ENCODE measurements at places on chromosomes 5 and 9.

- no peak for DNase-seq
Observed at GRCh38 chr5:180034564-180034963, 37.0 kb downstream of the RNF130 start.

DNA sequence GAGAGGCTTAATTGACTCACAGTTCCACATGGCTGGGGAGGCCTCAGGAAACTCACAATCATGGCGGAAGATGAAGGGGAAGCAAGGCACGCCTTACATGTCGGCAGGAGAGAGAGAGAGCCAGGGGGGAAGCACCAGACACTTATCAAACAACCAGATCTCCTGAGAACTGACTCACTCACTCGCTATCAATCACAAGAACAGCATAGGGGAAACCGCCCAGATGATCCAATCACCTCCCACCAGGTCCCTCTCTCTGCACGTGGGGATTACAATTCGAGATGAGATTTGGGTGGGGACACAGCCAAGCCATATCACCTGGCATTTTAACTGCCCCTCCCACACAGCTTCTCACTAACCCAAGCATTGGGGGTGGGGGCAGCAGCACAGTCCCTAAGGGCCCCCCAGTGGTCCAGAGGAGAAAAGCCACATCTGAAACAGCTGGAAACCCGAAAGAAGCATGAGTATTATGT, 76.1 kb upstream of the ASS1 start:
- no peak for DNase-seq

- DNase-seq, result no peak
Observed at GRCh38 chr5:36570301-36571095, 35.9 kb upstream of the SLC1A3 start.

DNA sequence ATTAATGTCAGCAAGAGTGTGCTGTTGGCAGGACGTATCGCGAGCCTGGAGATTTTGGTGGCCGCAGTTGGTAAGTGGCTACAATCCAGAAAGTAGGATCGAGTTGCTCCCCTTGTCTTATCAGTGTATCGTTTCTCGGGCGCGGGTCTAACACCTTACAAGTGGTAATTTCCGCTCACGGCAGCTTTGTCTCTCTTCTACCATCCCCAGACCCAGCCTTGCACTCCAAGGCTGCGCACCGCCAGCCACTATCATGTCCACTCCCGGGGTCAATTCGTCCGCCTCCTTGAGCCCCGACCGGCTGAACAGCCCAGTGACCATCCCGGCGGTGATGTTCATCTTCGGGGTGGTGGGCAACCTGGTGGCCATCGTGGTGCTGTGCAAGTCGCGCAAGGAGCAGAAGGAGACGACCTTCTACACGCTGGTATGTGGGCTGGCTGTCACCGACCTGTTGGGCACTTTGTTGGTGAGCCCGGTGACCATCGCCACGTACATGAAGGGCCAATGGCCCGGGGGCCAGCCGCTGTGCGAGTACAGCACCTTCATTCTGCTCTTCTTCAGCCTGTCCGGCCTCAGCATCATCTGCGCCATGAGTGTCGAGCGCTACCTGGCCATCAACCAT, 1.1 kb downstream of the PTGER4 start:
- DNase-seq, result no peak

GRCh38 chr5:38600329-38601045, 44.0 kb upstream of the LIFR start:
- DNase-seq, result no peak

DNA sequence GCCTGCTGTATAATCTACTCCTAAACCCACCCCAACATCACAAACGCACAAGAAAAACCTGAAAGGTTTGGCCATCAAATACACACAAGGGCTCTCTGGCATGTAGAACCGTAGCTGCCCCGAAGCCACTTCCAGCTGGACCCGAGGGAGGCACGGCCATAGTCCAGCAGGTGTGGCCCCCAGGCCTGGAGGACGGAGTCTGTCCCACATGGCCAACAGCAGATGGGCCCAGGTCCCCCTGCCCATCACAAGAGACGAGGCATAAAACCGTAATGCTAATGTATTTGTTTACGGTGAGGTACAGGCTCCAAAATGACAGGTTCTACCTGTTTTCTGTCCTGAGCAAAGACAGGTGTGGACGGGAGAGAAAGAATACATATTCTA, 234.2 kb downstream of the SYK start:
- DNase-seq, result no peak

DNA sequence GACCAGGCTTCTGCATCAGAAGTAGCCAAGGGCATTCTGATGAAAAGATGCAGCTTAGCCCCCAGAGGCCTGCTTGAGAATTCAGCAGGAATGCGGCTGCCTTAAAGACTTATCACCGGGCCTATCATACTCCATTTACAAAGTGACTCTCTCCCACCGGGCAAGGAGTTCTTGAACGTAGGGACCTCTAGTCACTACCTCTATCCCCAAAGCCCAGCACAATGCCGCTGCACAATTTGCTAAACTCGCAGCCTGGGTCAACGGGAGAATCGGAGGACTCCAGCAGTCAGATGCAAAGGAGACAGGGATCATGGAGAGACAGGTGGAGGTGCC, 661 bp downstream of the PDCL start:
- DNase-seq, result peak; percentile 60

Measured in NCI-H510A treated with DMSO at 0.1 percent for 48 hours (cell line).